ENCODE measurements at places on chromosomes 13 and 19. TPM values are rescaled to one million over a fixed set of nuclear protein-coding genes. Genes with fewer than 3 reads are reported as not detected.

Gene APOC1
- 0.81 TPM for total RNA-seq

Gene KIR3DL1
- 0.12 TPM for total RNA-seq

Gene CGB5
- not detected for total RNA-seq

Gene NOVA2
- 0.17 TPM for total RNA-seq

Gene LMO7
- 27.9 TPM for total RNA-seq

Gene ZNF471
- 0.43 TPM for total RNA-seq

Gene ZNF540
- 3.2 TPM for total RNA-seq

Gene ZNF763
- total RNA-seq = 2.7 TPM

Gene SOX1
- total RNA-seq = not detected

Gene CDADC1
- total RNA-seq = 10.6 TPM

Gene VSTM2B
- not detected for total RNA-seq

Gene KLF2
- total RNA-seq = 395 TPM

Gene MEIOSIN
- not detected for total RNA-seq

Gene CD209
- not detected for total RNA-seq

Gene ADGRE3
- total RNA-seq = not detected

Gene ANKRD27
- 45.3 TPM for total RNA-seq

Gene MBD3L2
- total RNA-seq = not detected

Gene KLF1
- 0.14 TPM for total RNA-seq

Gene HNRNPA1L2
- 10.5 TPM for total RNA-seq

Gene KLHL1
- not detected for total RNA-seq

Gene ACP7
- not detected for total RNA-seq

Gene EDNRB
- not detected for total RNA-seq

Gene CEACAM6
- not detected for total RNA-seq

Gene SEMA6B
- not detected for total RNA-seq

Gene EHD2
- 0.14 TPM for total RNA-seq

Gene DAND5
- 0.25 TPM for total RNA-seq

Gene SLC1A6
- total RNA-seq = not detected

Gene DCT
- 0.12 TPM for total RNA-seq

Gene CCL25
- total RNA-seq = 6.0 TPM

Gene JAK3
- 209 TPM for total RNA-seq

Gene MAP4K1
- total RNA-seq = 278 TPM

Gene GAPDHS
- not detected for total RNA-seq

Gene ZNF100
- total RNA-seq = 18.3 TPM

Gene PGLYRP1
- total RNA-seq = not detected

Gene FFAR1
- total RNA-seq = not detected

Gene DACH1
- not detected for total RNA-seq

Gene ZNF562
- total RNA-seq = 17.0 TPM

Gene AZU1
- not detected for total RNA-seq

Gene SPRED3
- total RNA-seq = 1.8 TPM

Gene ZNF534
- total RNA-seq = not detected

Gene ZNF578
- 2.8 TPM for total RNA-seq

Gene FLT1
- total RNA-seq = 1.7 TPM

Gene ICAM5
- total RNA-seq = 0.46 TPM

Gene NCAN
- total RNA-seq = not detected

Gene UHRF1
- 83.9 TPM for total RNA-seq

Gene CEACAM4
- total RNA-seq = not detected

Gene SIGLEC8
- not detected for total RNA-seq

Measured in activated naive CD4-positive, alpha-beta T cell treated with anti-CD3 and anti-CD28 coated beads, Interleukin-2, amount 10 ng/mL, durations not matched to agents 5 hours and 36 hours (primary cell).